ENCODE measurements at places on chromosomes 11 and 22. TPM values are rescaled to one million over a fixed set of nuclear protein-coding genes. Genes with fewer than 3 reads are reported as not detected.

DNA sequence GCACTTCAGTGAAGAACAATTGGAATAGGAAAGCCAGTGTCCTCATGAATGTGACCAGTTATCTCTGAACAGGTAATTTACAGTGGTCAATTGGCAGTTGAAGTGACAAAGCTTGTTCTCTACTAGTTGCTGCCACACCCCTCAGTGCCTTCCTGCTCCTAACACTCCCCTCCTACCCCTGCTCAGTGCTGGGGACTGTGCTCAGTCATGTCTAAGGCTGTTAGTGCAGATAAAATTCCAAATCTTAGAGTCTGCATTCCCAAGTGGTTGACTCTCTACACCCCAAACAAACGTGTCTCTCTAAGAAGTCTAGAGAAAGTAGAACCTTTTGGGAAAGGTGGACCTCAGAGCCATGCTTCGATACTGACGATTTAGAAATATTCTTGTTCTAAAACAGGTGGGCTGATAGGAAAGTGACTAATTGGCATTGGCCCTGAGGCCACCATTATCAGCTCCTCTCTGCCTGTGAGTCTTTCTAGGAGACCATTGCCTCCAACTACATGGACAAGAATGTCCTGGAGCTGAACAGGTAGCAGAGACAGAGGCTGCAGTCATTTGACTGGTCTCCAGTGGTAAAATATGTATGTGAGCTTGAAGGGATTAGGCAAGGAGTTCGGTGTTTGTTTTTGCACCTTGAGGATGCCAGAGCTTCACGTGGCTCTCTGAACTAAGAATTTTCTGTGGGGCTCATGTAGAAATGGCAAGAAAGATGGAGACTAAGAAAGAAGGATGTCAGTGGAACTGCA, 22.1 kb upstream of the NNMT start:
- no peak for DNase-seq

- DNase-seq: peak; percentile 87
Observed at GRCh38 chr22:44550711-44551491, 52.9 kb upstream of the RTL6 start.

Gene MYO18B
- total RNA-seq: 114 TPM

GRCh38 chr11:7548659-7549274, 35.0 kb downstream of the PPFIBP2 start:
- DNase-seq: no peak

- peak; percentile 63 for DNase-seq
Observed at GRCh38 chr22:17990942-17991341, 33.4 kb downstream of the MICAL3 start.

DNA sequence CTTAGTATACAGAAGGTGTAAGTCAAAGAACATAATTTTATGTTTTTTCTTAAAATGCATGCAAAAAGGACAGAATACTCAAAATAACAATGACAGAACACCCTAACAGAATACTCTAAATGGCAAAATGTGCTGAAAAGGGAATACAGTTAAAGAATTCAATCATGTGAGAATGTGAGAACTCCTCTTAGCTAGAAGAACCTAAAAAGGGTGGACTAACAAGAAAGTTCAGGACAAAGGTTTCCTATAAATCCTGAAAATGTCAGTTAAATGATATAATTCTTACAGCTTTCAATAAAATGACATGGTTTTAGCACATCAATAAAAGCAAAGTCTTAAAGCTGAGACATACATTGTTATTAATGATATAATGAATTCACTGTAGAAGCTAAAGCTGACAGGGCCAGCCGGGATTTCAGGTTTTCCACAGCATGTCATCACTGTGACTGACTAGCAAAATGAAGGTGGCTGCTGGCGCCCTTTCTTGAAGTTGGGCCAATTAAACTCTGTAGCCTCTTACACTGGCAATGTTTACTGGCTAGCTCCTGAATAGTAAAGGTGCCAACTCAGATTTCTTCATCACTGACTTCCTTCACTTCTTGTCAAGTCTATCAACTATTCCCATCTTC, 244.4 kb downstream of the TTC28 start:
- peak; percentile 49 for DNase-seq

DNA sequence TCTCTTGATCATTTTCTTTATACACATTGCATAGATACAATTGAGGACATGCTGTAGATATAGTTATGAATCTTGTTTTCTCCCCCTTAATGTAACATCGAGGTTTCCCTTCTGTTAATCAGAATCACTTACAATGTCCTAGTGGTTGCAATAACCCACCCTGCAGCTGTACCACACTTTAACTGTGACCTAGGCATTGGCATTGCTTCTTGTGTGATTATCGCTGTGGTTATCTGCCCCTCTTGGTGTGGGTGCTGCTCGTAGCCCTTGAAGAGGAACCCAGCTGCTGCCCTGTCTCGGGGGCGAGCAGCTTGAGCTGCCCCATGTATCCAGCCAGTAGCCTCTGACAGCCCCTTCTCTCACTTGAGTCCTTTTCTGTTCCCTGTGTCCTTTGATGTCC, 1.5 kb downstream of the DGAT2 start:
- no peak for DNase-seq

DNA sequence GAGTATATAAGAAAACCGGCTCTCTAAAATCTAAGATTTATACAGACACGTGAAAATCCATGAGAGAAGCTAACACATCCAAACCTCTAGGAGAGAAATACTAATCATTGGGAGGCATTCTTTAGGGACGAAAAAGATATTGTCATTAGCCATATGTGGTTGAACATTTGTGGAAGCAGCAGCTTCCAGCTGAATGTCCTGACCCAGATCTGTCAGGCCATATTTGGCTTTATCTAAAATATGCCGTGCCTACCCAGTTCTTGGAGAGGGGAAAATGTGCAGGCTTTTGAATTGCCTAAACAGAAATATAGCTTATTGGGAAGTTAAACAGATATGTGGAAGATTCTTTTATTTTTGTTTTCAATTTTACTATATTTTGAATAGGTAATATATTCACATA, 6.4 kb downstream of the CCDC89 start:
- no peak for DNase-seq

- DNase-seq: no peak
Observed at GRCh38 chr11:89405629-89406028, 85.5 kb downstream of the NOX4 start.

Gene OR51E2
- total RNA-seq: 0.13 TPM

Gene IGSF9B
- total RNA-seq: 38.9 TPM

GRCh38 chr11:47433157-47433556, 6.9 kb upstream of the PSMC3 start:
- no peak for DNase-seq

Gene GUCD1
- 291 TPM for total RNA-seq

GRCh38 chr22:24099666-24100065, 81.6 kb upstream of the SUSD2 start:
- DNase-seq: no peak

Gene MS4A8
- not detected for total RNA-seq

- no peak for DNase-seq
Observed at GRCh38 chr22:27029584-27030130, 372.3 kb downstream of the MIAT start.

DNA sequence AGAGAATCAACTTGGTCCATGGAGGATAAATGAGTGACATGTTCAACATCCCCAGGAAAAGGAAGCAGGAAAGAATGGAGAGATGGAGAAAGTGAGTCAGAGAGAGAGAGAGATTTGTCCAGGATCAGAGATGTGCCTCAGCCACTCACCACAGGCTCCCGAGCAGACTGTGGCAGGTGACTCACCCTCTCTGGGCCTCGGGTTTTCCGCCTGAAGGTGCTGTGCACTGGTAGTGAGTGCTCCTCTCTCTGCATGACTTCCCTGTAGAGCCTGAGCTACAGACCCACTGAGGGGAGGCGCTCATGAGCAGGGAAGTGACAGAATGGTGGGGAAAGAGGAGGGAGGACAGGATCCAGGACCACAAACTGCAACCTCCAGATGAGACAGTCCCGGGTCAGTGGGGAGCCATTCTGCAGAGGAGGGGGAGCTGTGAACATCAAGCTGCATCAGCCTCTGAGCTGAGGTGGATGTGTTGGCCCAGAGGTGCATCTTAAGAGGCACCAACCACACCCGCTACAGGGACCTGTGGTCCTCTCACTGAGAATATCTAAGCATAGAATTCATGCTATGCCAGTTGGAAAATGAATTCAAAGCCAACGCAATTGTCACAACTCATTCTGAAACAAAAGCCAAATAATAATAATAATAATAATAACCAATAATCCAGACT, 433.4 kb downstream of the BRD1 start:
- DNase-seq: no peak

Gene NDUFS8
- 474 TPM for total RNA-seq

- peak; percentile 81 for DNase-seq
Observed at GRCh38 chr11:113014262-113015097, 53.3 kb downstream of the NCAM1 start.

Gene MS4A4A
- 15.2 TPM for total RNA-seq

Gene C11orf42
- not detected for total RNA-seq

Gene NUP98
- total RNA-seq: 43.2 TPM

DNA sequence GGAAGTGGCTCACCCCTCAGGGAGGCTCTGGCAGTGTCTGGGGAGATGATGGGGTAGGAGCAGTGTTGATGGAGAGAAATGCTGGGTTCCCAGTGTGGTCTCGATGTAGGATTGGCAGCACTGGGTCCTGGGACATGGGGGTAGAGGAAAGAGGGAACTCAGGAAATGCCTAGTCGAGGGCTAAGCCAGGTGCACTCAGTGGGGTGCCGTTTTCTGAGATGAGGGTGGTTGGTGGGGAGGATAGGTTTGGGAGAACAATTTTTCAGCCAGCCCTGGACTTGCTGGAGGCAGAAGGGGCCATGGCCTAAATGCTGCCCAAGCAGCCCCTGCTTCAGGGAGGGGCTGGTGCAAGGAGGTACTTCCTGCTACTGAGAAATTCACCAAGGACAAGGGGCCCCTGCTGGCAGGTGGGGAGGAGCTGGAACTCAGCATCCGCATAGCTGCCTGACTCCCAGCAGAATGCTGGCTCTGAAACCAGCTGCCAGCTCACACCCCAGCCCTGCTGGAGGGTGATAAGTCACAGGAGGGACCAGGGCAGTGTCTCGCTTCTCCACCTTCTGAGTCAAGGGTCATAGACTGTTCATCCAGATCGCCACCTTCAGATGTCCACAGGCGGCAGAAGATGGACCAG, 6.0 kb downstream of the CCDC157 start:
- DNase-seq: no peak

GRCh38 chr11:27882066-27882697, 181.9 kb upstream of the BDNF start:
- DNase-seq: no peak

DNA sequence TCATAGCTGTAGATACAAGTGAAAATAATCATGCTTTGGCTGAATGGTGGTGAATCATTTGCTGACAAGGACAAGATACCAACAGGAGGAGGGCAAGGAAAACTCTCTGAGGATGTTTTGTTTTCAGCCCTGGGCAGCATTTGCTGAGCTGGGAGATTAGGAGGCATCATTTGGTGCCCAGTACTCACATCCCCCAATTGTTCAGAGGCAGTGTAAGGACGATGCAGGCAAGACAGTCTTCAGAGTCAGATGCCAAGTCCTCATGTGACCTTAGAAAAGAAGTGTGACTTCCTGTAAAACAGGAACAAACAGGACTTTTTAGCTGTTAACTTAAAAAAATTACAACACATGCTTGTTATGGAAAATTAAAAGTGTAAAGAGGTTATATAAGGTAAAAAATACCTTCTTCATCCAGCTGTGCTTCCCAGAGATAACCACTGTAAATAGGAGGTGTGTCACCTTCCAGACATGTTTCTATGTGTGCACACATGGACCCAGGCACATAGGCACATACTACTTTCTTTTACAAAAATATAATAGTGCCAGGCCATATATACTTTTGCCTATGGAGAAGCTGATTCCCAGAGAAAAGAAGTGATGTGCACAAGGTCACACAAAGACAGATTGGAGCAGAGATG, 18.0 kb downstream of the CNTF start:
- no peak for DNase-seq

DNA sequence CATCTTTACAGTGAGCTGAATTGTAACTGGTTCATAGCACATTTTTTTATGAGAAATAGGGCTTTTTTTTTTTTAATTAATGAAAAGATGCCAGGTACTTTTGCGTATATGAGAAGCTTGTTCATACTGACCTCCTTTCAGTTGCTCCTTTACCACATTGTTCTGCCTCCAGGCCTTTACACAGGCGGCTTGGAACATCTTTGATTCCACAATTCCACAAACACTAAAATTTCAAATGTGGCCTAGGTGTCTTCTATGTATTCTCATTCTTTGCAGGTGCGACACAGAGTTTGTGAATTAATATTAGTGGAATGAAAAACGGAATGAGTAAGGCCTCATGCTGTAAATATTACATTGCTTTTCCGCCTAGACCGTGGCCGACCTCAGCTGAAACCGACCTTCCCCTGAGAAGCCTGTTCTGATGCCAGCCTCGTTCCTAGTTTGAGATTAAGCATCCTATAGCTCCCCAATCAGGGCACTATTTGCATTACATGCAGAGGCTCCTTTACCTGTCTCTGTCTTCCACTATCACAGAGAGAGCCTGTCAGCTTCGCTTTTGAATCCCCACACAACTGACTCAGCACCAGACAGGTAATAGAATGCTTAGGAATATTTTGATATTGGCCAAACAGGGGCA, 125.8 kb downstream of the LDLRAD3 start:
- DNase-seq: no peak

GRCh38 chr11:91243051-91243450, 981.6 kb upstream of the FAT3 start:
- no peak for DNase-seq

GRCh38 chr11:2301631-2302305, at the start of the genes C11orf21 and TSPAN32:
C11orf21 (minus strand) TSS chr11:2301918; CDS start chr11:2301808, 110 bp downstream.
TSPAN32 (plus strand) TSS chr11:2302013; CDS start chr11:2302150, 137 bp downstream.
- peak; percentile 80 for DNase-seq

Gene APOBEC3H
- total RNA-seq: not detected

GRCh38 chr11:103633068-103633788, 403.2 kb upstream of the DDI1 start:
- no peak for DNase-seq

DNA sequence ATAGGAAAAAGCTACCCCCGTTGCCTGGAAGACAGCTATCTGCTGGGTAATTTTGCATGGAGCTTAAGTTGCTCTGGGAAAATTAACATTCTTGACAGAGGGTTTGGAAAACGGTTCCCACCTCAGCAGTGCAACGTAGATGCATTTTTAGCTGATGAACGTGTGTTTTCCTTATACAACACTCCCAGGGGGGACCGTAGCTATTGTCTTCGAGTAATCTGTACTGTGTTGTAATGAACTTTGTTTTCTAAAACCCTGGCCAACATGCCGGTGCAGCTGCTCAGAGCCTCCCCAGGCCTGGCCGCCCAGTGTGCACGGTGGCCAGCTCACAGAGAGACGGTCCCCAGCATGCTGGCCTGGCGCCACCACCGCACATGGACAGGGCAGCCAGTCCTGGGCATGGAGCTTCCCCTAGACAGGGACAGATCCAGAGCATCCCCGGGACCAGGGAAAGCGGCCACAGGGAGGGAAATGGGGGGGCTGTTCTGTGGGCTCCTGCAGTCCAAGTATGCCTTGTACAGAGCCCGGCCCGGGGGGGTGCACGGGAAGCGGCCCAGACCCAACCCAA, 2.2 kb downstream of the TNNT3 start:
- peak; percentile 78 for DNase-seq

Gene DTX4
- total RNA-seq: 1.7 TPM

- peak; percentile 38 for DNase-seq
Observed at GRCh38 chr22:50416996-50417395, 57.8 kb downstream of the SBF1 start.

- DNase-seq: no peak
Observed at GRCh38 chr11:40219401-40219800, 1240.1 kb downstream of the LRRC4C start.

Gene FAM83F
- total RNA-seq: 4.9 TPM

Measured in Right ventricle myocardium superior (tissue), 1 donor.